ENCODE measurements at places on chromosomes 7 and 10.

DNA sequence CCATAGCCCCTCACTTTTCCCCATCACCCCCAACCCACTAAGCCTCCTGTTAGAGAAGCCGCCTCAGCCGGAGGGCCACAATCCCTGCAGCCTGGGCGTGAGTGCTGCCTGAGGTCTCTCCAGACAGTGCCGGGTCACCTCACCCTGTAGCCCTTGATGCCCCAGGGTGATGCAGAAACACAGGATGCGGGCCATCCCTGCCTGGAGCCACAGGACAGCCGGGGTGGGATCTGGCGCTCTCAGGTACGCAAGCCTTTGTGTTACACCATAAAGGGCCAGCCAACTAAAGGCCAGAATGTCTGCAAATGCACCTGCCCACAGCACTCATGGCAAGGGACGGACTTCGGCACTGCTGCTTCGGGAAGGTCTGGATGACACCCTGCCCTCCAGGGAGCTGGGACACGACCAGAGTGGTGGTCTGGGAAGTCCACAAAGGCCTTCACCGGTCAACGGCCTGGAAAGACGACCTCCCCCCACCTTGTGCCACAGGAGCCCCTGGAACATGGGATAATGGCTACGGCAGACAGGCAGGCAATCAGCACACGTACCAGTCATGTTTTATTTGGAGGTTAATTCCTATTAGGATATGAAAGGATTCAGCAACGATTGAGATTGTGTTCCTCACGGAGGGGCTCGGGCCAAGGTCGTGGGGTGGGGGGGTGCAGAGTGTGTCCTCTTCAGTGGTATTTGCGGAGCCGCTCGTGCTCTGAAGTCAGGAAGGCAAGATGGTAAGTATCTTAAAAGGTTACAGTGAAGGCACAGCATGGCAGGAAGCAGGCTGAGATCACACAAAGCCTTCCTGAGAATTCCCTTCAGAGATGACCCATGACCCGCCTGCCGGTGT lies 8.1 kb downstream of the ATP5MF start:
- no peak for DNase-seq

- no peak for DNase-seq
These were observed 9.6 kb downstream of the EPC1 start for GRCh38 chr10:32337350-32337749.

DNA sequence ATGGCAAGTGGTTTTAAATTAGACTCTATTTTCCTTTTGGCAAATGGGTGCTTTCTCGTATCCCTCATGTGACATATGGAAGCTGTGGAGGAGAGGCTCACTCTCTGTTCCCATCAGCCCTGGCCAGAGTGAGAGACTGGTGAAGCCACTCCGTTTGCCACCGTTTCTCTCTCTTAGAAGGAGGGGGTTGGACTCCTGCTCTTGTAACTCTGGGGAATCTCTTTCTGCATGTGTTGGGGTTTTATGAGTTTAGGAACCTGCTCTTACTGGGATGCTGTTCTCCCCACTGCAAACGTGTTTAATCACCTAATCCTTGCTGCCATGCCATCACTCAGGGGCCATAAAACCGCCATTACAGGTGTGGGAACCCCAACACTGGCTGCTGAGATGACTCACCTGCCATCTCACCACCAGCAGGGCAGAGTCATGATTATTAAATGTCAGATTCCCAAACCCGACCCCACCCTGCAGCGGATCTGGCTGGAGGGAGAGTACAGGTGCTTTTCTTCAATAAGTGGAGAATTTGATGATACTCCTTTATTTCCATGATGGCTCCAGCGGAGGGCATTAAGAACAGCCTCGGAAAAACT lies 103.2 kb downstream of the ADCY1 start:
- DNase-seq: no peak

DNA sequence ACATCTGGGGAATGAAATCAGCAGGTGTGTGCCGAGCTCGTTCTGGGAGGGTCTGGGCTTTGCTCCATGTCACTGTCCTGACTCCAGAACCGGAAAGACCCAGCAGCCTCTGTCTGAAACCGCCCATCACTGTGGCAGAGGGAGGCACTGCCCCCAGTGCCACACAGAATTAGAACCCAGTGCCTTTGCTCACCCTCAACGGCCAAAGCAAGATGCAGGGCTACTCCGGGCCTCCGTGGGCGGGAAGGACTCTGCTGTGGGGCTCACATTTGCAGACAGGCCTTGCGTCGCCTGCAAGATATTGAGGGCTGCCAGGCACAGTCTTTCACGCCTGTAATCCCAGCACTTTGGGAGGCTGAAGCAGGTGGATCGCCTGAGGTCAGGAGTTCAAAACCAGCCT lies 219.2 kb upstream of the PPP2R2D start:
- DNase-seq: no peak

GRCh38 chr7:117148971-117149370 lies 173.9 kb downstream of the WNT2 start:
- DNase-seq: no peak

- no peak for DNase-seq
These were observed 90.4 kb downstream of the C10orf105 start for GRCh38 chr10:71629131-71629530.

DNA sequence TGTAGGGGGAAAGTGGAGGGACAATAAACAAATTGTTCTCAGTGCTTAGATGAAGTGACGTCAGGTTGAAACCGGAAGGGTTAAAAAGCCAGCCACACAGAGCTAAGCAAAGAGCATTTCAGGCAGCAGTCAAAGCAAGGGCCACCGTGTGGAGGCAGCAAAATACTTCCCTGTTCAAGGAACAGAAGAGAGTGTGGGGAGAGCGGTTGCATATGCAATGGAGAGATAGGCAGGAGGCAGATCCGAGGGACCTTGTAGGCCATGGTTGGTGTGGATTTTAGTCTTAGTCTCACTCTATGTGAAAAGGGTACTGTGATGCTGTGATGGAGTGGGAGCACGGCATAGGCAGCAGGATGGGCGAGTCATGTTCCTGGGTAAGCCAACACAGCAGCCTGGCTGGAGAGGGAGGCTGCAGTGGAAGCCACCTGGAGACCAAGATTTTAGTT lies 3.8 kb upstream of the STN1 start:
- no peak for DNase-seq
